ENCODE measurements at places on chromosomes 2 and 18. TPM values are rescaled to one million over a fixed set of nuclear protein-coding genes. Genes with fewer than 3 reads are reported as not detected.

SERPINB4 gene
- polyA plus RNA-seq: not detected

MERTK gene
- polyA plus RNA-seq: 4.6 TPM

RPRD1A gene
- polyA plus RNA-seq: 38.2 TPM

TCF23 gene
- polyA plus RNA-seq: 0.19 TPM

LYPD6 gene
- polyA plus RNA-seq: 2.4 TPM

GNLY gene
- polyA plus RNA-seq: 0.99 TPM

SPC25 gene
- polyA plus RNA-seq: 11.2 TPM

GPR45 gene
- polyA plus RNA-seq: 0.09 TPM

CASP10 gene
- 5.9 TPM for polyA plus RNA-seq

ANKRD30BL gene
- 0.29 TPM for polyA plus RNA-seq

- no peak for DNase-seq
Measured at GRCh38 chr2:1407950-1408675, 5.2 kb upstream of the TPO start.

GRCh38 chr2:43194121-43194869 lies 32.1 kb downstream of the ZFP36L2 start:
- DNase-seq: no peak

GRCh38 chr2:96369186-96369585 lies 33.6 kb downstream of the NCAPH start:
- DNase-seq: no peak

- no peak for DNase-seq
Measured at GRCh38 chr2:61604433-61604832, 66.3 kb upstream of the XPO1 start.

- DNase-seq: no peak
Measured at GRCh38 chr18:6504605-6505497, 90.1 kb upstream of the L3MBTL4 start.

DNA sequence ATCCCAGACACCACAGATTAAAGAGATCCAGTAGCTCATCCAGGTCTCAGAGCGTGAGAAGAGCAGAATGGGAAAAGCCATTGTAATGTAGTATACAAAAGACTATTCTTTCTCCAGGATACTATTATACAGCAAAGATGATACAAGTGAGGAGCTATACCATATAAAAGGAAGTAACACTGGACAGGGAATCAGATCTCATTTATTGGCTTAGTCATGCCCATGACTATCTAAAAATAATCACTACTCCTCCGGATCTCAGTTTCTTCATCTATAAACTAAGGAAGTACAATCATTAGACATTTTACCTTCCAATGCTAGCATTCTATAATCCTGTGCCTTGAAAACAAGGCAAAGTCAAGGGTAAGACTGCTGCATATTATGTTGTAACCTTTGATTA lies 19.4 kb downstream of the KRCC1 start:
- no peak for DNase-seq

DNA sequence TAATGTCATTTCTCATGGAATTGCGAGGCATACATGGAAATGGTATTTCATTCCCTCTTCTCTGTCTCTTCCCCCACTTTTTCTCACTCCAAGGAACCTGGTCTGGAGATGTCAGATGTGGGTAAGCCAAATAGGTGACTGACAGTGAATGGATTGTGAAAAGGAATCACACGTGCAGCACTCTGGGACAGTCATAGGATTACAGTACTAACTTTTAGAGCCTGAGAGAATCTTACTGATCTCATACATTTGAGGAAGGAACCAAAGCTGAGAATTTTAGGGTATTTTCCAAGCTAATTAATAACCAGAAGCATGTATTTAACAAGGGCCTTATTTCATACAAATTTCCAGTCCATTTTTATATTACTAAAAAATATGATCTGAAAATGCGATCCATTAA lies 58.1 kb upstream of the ERBB4 start:
- DNase-seq: no peak

DNA sequence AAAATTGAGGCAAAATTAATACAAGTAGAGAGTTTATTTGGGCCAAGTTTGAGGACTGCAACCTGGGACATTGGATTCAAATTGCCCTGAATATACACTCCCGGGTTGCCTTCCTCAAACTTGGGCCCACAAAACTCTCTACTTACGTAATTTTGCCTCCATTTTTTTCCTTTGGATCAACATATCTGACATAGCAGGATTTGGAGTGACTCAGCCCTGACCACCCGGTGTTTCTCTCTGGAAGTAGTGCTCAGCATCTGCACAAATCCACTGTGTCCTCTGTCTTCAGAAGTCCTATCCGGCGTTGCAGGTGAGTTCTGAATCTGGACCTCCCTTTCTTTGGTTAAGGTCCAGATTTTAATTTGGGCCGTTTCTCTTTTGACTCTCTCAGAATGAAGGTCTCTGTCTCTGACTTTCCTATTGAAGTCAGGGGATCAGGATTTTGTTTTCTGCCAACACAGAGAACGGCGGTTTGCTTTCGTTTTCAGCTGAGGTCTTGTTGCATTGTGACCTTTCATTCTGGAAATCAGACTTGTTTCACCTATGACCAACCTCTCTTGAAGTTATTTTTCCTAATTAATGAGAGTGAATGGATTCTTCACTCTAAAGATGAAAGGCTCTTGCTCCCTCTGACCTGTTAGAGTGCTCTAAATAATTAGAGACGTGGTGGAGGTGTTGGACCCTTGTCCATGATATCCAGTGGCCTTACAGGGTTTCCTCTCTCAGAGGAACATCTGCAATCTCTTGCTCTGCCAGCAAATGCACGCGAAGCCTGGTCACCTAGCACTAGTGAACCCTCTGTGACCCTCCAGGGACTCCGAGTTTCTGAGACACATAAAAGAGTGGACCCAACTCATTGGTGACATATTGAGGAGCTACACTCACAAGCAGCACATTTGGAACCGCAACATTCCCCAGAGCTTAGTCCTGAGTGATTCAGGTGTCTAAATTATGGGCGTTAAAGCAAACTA lies 13.6 kb downstream of the TCF23 start:
- no peak for DNase-seq

DNA sequence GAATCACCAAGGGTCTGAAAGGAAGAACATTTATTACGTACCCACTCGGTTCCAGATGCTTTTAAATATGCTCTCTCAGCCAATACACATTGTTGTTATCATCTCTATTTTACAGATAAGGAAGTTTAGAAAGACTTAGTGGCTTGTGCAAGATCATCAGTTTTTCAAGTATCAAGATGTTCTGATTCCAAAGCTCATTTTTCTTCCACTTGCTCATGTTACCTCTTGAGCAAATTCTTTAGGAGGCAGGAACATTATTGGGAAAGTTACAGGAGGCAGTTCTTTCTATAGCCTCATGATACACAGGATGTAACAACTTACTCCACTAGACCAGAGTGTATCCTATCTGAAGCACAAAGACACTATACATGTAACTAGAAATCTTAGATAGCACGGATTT lies 65.0 kb upstream of the MMADHC start:
- no peak for DNase-seq

DNA sequence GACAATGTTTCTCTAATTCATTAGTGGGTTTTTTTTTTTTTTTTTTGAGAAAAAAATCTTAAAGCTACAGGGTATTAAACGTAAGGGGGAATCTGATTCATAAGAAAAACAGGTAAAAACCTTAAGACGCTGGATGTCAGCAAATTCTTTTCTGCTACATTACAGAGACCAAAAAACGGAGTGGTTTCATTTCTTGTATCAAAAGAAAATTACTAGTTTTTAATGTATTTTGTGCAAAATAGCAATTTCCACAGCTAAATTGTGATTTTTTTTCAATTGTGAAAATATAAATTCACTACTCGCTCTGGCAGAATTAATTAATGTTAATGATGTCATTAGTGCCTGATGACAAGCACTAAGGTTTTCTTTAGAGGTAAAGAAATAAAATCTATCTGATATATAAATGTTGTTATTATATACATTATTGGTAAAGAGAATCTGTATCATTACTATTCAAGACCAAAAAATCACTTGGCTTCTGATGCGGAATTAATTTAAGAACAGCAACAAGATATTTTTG lies 9.9 kb downstream of the OTX1 start:
- no peak for DNase-seq

- DNase-seq: no peak
Measured at GRCh38 chr2:213016166-213016983, 135.0 kb downstream of the IKZF2 start.

- peak; percentile 37 for DNase-seq
Measured at GRCh38 chr18:24837066-24837465, 376.6 kb downstream of the HRH4 start.

- DNase-seq: no peak
Measured at GRCh38 chr2:221792971-221793521, 220.9 kb upstream of the EPHA4 start.

DNA sequence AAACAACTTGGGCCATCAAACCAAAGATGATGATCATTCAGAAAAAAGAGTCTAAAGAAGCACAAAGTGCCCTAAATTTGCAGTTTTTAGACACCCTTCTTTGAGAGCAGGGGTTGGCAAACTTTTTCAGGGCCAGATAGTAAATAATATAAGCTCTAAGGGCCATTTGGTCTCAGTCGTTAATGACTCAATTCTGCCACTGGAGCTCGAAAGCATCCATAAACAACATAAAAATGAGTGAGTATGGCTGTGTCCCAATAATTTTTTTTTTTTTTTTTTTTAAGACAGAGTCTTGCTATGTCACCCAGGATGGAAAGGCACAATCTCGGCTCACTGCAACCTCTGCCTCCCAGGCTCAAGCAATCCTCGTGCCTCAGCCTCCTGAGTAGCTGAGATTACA lies 152.3 kb downstream of the DTNB start:
- no peak for DNase-seq

- no peak for DNase-seq
Measured at GRCh38 chr18:708096-708495, 4.3 kb downstream of the ENOSF1 start.

DNA sequence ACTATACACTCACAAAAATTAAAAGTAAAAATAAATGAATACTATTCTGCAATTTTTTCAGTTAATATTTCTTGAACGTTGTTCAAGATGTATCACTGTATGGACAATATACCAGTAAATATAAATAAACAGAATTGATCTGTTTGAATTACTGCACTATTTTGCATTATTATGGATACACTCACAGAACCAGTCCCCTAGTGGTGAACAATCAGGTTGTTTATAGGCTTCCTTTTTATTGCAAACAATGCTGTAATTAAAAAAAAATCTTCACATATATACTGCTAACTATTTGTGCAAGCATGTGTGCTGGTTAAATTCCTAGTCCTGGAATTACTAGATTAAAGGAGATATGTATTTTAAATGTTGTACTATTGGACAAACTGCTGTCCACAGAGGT lies 306.0 kb downstream of the FBXO15 start:
- DNase-seq: no peak

- no peak for DNase-seq
Measured at GRCh38 chr2:84959095-84959565, 11.8 kb upstream of the KCMF1 start.

DNA sequence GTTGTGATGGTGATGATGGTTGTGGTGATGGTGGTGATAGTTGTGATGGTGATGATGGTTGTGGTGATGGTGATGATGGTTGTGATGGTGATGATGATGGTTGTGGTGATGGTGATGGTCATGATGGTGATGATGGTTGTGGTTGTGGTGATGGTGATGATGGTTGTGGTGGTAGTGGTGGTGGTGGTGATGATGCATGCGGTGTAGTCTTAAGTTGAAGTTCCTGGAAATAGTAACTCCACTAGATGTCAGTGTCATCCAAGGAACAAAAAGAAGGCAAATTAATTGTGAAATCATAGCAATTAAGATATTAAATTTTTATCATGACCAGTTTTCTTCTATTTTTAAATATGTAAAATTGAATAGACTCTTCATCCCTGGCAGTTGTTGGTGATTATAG lies 309.2 kb downstream of the AGAP1 start:
- DNase-seq: no peak

DNA sequence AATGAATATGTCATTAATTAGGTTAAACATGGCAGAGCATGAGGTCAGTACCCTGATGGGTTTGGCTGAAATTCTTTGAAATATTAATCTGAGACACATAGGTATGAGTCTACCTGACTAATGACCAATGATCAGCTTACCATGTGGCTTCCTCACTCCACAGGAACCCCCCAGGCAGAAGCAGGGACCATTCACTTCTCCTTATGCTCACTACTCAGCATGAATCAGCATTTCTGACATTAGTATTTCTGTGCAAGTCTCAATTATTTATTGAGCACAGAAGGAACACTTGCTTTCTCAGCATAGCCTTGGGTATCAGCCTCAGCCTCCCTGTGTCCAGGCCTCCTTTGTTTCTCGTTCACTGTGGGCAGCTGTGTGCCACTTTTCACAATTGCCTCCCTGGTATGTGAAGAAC lies 9.3 kb upstream of the KCNE4 start:
- DNase-seq: no peak

- DNase-seq: no peak
Measured at GRCh38 chr2:233822781-233823730, 31.3 kb downstream of the HJURP start.

DNA sequence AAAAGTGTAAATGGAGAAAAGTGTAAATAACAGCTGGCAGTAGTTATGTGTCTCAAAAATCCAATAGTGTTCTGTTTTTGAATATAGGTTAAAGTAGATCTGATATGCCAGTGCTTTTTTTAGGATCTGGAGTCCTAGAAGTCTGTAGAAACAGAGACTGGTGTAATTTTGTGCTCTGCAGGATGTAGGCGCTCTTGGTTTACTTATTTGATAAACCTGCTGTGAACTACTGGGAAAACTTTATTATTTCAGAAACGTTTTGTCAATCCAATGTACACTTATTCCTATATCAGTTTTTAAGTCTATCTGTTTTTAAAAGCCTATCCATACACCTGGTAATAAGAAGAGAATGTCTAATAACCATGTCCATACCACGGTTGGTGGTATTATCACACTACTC lies 530.8 kb upstream of the ZNF804A start:
- DNase-seq: no peak

GRCh38 chr18:57214976-57215375 lies 68.1 kb downstream of the BOD1L2 start:
- no peak for DNase-seq

DNA sequence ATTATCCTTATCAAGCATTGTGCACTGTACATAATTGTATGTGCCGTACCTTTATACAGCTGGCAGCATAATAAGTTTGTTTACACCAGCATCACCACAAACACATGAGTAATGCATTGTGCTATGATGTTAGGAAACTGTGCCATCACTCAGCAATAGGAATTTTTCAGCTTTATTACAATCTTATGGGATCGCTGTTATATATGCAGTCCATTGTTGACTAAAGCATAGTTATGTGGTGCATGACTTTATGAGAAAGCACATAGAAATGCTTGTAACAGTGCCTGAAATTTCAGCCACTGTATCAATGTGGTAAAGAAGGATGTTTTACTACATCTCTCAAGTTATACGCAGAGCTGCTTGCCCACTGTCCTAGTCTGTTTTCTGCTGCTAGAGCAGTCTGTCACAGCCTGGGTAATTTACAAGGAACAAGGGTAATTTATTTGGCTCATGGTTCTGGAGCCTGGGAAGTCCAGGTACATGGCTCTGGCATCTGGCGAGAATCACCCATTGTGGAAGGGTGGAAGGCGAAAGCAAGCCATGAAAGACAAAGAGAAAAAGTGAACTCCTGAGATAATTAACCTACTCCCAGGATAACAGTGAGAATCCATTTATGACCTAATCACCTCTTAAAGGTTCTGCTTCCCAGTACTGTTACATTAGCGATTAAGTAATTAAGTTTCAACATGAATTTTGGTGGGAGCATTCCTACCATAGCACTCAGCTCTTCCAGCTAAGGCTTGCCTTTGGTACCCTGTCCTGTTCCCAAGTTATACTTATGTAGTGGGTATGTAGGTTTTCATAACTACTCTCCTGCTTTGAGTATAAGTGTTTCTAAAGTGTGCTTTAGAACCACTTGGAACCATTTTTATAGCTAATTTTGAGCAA lies 4.6 kb downstream of the MAP3K20 start:
- DNase-seq: peak; percentile 88
